A673 (cell line): ENCODE measurements at places on chromosomes 5 and 9. TPM values are rescaled to one million over a fixed set of nuclear protein-coding genes. Genes with fewer than 3 reads are reported as not detected.
A peak's percentile ranks its signal among the peaks of the same experiment; 100 is the strongest.

DNA sequence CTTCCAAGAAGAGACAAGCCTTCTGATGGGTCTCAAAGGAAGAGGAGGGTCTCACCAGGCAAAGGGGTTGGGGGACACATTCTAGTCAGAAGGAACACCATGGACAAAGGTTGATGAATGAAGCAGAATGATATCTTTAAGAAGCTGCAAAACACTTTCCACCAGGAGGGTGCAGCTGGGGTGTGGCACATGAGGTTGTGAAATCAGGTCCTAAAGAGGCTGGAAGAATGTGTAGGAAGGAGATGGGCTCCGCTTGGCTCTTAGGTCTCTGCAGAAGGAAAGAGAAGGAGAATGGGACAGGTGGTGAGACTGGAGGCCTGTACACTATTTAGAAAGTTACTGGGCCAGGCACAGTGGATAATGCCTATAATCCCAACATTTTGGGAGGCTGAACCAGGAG, 328.6 kb downstream of the PDE4D start:
- DNase-seq, result no peak

DNA sequence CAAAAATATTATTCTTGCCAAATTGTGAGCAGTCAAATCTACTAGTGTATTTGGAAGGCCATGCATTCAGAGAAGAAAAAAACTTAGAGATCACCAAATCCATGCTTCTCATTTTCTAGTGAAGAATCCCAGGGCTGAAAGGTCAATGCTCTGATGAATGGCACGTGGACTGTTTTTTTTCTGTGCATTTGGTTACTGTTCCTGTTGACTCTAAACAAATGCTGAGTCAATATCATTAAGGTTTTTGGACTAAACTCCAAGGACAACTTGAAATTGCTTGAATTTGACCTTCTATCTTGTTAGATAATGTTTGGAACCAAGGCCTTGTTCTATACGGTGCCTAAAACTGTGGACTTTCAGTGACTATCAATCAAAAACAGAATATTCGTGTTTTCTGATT, 142.2 kb downstream of the OSTF1 start:
- no peak for DNase-seq

GRCh38 chr5:145960848-145961600, 24.6 kb downstream of the SH3RF2 start:
- no peak for DNase-seq

NIPAL4 gene
- not detected in 2 replicates for total RNA-seq

- peak; percentile 69 for DNase-seq
Observed at GRCh38 chr5:121968910-121969607, 7.3 kb downstream of the SRFBP1 start.

DNA sequence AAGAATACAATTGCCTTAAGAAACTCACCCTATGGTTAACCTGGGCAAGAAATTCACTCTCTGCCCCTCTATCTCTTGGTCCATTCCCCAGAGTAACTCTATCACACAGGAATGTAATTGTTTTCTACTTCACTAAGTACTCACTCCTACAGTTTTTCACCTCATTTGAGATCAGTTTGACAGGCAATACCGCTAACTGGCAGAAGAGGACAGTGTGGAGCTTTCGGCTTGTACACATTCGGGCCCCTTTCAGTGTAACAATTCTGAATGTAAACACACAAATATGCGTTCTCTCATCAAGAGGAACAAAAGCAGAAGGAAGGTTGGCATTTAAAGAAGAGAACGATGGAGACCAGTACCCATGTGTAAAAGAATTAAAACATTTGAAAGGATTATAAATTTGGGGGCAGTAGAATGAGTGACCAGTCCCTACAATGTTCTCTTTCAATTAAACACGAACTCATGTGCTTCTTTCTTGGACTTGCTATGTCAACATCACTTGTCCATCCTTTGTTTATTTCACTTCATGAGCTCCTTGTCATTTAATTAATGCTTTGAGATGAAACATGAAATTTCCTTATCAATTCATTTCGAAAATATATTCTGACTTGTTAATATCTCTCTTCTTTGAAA, 188.5 kb upstream of the GRAMD2B start:
- peak; percentile 47 for DNase-seq

GRCh38 chr9:134190232-134191121, 26.1 kb upstream of the RNU6ATAC start:
- no peak for DNase-seq

GRCh38 chr9:116855881-116856662, 169.0 kb downstream of the TRIM32 start:
- DNase-seq, result no peak

DNA sequence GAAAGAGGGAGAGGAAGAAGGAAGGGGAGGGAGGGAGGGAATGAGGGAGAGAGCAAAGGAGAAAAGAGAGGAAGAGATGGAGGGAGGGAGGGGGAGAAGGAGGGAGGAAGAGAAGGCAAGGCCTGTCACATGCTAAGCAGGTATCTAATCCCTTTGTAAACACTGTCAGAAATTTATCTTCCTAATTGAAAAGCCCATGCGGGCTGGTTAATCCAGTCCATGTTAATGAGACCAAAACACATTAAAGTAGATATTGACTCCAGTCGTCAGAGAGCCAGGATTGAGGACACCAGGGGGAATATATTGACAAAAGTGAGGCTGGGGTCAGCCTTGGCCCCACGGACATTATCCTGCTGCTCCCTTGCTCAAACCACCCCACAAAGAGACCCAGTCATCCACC, 37.4 kb upstream of the ALDH1B1 start:
- DNase-seq, result no peak

DNA sequence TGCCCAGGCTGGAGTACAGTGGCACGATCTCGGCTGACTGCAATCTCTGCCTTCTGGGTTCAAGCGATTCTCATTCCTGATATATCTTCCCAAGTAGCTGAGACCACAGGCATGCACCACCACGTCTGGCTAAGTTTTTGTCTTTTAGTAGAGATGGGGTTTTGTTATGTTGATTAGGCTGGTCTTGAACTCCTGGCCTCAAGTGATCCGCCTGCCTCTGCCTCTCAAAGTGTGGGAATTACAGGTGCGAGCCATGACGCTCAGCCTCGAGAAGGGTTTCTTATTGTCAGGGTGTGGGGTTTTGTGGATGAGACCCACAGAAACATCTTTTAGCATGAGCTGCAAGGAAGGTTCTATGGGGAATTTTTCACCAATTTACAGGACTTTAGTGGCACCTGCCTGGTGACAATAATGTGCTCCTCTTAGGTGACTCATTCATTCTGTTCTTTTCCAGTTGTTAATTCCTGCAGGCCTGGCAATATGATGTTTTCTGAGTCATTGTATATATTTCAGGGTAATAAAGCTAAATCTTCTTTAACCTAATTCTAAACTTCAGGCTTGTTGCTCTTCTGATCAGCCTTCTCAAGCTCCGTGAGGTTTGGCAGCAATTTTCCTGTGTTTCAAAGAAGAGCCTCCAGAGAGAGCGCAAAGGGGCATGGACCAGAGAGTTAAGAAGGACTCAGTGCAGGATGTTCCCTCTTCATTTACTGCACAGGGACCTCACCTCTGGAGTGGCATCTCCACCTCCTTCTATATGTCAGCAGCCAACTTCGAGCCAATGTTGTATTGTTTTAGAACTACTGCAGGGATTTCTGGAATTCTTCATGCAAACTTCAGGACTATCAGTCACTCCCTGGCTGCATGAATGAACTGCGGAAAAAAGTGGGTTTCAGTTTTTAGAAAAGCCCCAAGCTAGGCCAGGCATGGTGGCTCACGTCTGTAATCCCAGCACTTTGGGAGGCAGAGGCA, 77.8 kb upstream of the ZNF618 start:
- no peak for DNase-seq

INSL4 gene
- not detected in 2 replicates for total RNA-seq

DNA sequence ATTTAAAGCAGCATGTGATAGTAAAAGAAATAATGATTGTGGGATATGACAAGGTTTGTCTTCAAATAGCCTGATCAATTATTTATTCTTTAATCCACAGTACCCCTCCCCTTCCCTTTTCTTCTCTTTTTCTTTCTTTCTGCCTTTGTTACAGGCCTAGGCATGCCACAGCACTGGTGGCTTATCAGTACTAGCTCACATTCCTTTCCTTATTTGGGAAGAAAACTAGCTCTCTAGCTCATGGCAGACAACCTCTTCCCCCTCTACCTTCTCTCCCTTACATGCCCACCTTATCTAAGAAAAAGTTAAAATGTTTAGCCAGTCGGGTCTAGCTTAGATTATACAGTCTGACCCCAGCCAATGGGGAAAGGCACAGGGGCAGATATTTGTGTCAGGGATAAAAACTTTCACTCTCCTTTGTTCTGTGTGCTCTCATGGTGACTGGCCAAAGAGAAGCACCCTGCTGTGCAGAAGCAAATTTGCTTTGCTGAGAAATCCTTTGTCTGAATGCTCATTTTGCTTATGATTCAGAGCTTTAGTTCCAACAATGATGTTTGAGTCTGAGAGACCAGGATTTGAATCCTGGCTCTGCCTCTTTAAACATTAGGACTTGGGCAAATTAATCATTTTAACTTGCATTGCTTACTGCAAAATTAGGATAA, 75.8 kb upstream of the CDH12 start:
- peak; percentile 10 for DNase-seq

GRCh38 chr5:90381213-90381929, 28.2 kb downstream of the CETN3 start:
- no peak for DNase-seq

DNA sequence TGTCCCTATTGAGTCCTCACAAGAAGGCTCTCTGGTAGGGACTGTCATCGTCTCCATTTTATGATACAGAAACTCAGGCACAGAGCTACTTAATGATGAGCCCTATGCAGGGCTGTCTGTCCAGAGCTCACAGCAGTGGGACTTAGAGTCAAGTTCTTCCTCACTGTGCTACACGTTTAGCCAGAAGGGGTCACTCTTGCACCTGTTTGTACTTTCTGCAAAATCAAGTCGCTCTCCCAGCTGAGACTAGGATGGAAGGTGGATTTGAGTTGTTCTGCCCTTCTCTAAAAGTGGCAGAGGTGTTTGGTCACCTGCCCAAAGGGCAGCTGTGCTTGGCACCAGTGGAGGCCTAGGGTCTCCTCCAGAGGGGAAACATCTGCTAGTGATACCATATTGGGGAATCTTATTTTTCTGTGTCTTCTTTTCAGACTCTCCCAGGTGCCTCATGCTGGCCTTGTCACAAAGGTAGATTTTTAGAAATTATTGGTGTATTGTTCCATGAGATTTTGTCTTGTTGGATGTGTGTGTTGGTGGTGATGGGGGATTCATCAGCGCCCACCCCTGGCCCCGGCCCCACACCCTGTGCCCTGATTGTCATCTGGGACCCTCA, 104.2 kb downstream of the PPARGC1B start:
- DNase-seq, result peak; percentile 88

DNA sequence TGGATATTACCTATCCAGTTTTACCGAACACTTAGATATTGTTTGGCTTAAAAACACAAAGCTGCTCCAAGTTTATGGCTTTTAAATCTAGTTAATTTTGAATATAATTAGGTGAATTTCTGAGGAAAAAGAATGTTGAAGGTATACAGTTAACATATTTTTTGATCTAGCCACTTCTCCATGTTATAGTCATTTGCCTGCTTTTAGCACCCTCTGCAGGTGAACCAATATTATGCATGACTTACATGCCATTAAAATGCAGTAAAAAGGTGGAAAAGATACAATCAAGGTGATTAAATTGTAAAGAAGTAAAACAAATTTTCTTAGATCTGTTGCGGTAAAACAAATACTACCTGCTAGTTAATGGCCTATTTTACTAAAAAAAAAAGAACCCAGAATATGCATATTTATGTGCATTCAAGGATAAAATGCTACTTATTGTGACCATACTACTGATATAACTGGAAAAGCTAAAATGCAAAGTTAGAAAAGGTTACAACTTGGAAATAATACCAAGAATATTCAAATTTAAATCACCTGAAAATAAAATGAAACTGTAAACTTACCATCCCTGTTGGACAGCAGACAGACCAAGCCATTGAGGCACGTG, 132.1 kb downstream of the AP3B1 start:
- DNase-seq, result peak; percentile 49

PLPPR1 gene
- total RNA-seq, result not detected in 2 replicates

GRCh38 chr5:151708126-151708525, 21.4 kb upstream of the SPARC start:
- DNase-seq, result peak; percentile 34

- no peak for DNase-seq
Observed at GRCh38 chr9:84229191-84229590, 111.4 kb downstream of the SLC28A3 start.

LSM11 gene
- 3.6 and 4.2 TPM in 2 replicates for total RNA-seq

CDKN2B-AS1 gene
- total RNA-seq, result not detected in 2 replicates

C9orf152 gene
- total RNA-seq, result not detected in 2 replicates

- no peak for DNase-seq
Observed at GRCh38 chr5:79716839-79717238, 27.2 kb downstream of the CMYA5 start.

- DNase-seq, result peak; percentile 59
Observed at GRCh38 chr5:57499262-57500050, 16.8 kb upstream of the ACTBL2 start.

DNA sequence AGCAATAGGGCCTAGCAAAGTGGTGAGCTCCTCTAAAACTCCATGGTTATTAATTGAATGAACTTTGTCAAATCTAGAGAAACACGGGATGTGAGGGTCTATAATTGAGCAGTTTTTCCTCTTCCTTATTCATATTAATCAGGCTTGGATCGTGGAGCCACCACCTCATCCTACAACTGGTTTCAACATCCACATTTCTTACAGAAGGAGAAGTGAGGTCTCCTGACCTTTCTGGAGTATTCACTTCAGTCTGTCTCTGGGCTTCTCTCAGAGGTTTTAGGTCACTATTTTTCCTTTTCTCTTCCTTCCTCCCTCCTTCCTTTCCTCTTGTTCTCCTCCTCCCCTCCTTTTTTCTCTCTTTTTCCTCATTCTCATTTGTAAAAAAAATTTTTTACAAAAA, 177.3 kb upstream of the ACTBL2 start:
- no peak for DNase-seq

CARTPT gene
- not detected in 2 replicates for total RNA-seq

DNA sequence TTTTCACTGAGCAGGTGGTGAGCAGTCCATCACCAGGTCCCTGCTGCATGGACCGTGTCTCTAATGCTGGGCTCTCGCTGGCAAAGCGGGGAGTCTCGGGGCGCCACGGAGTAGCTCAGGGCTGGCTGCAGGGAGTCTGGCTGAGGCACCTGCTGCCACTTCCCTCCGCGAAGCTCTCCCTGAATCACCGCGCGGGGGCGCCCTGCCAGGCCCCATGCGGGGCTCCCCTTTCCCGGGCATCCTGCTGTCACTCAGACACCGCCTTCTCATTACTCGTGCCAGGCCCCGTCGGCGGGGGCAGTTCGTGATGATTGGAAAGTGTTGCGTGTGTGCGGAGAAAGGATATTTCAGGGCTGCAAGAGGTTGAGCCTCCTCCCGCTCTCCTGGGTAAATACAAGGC, 335.8 kb downstream of the IRX2 start:
- DNase-seq, result no peak

PCDHB2 gene
- 31.3 and 35.0 TPM in 2 replicates for total RNA-seq

DNA sequence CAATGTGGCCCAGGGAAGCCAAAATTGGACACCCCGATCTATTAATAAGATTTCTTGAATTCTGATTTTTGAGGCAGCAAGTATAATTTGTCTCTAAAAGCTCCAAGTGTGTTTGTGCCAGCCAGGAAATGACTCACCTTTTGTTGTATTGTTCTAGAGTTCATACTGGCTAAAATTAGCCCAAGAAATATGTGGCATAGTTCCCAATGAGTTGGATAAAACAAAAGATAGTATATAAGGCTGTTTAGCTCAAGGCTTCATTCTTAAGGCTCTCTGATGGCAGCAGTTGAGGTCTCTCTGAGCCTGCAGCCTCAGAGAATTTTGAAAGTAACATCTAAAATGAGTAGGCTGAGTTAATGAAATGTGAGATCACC, 21.6 kb downstream of the HMGXB3 start:
- DNase-seq, result peak; percentile 92

FBN2 gene
- 1.6 and 6.1 TPM in 2 replicates for total RNA-seq

- no peak for DNase-seq
Observed at GRCh38 chr5:159104051-159104651, 4.4 kb upstream of the EBF1 start.

RASGRF2 gene
- 8.4 and 9.1 TPM in 2 replicates for total RNA-seq

MYOT gene
- not detected in 2 replicates for total RNA-seq
